ENCODE measurements at places on chromosomes 2 and 18.

- no peak for DNase-seq
Observed at GRCh38 chr18:76167410-76167809, 327.6 kb downstream of the ZNF516 start.

DNA sequence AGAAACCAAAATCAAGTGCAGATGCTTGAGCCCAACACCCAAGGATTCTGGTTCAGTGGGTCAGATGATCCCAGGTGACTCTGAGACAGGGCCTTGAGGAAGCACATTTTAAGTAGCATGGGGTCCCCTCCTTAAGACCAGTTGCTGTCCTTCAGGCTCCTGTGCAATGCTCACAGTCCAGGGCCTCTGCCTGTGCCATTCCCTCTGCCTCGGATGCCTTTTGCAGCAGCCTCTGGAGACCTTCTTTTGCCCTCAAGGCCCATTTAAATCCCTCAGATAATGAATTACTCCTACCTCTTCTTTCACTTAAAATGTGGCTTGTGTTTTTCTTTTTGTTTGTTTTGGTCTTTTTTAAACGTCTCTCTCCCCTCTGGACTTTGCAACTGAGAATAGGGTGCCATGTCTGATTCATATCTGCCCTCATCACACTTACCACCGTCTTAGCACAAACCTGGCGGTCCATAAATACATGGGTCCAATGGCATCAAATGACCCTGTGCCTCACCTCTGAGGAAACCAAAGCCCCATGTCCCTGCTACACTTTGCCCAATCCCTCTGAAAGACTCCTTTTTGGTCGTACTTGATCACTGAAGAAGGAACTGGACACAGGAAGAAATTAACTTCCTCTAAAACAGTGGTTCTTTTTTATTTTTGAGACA lies 14.2 kb downstream of the ACTG2 start:
- DNase-seq, result no peak

GRCh38 chr2:239522740-239523119 lies 121.9 kb upstream of the HDAC4 start:
- DNase-seq, result no peak

DNA sequence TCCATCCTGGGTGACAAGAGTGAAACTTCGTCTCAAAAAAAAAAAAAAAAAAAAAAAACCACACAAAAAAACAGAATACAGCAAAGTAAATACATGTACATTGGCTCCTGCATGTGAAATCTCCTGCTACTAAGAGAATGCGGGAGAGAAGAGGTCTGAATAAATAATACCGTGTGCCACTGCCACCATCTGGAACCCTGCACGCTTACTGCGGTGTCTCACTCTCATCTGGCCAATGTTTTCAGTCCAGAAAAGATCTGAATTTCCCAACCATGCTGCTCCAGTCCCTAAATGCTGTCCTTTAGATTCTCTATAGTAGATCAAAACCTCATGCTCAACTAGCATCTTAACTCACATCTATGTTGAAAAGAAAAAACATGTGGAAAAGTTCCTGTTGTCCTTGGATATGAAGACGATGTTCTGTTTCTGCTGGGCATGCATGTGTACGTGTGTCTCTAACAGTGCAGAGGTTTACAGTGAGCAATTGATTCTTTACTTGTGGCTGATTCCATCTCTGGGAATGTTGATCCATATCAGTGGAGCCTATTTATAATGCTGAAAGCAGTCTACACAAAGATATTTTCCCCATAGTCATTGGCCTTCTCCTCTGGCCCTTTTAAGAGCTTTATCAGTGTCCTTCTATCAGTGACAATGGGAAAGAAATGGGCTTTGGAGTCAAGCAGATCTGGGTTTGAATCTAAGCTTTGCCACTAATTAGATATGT lies 11.9 kb downstream of the STON1 start:
- no peak for DNase-seq
